Lung (tissue), 17 donors: ENCODE measurements at places on chromosomes 4 and X. TPM values are rescaled to one million over a fixed set of nuclear protein-coding genes. Genes with fewer than 3 reads are reported as not detected.

CABS1 gene
- not detected for polyA plus RNA-seq

FAM9B gene
- not detected for polyA plus RNA-seq

GPR78 gene
- 0.05 TPM for polyA plus RNA-seq

FRMD7 gene
- not detected for polyA plus RNA-seq

MAGEB10 gene
- not detected for polyA plus RNA-seq

SCLT1 gene
- polyA plus RNA-seq: 4.3 TPM

MAGEB1 gene
- polyA plus RNA-seq: not detected

SYN1 gene
- polyA plus RNA-seq: 4.5 TPM

SASH3 gene
- 13.5 TPM for polyA plus RNA-seq

XKRX gene
- polyA plus RNA-seq: 2.8 TPM

VCX3B gene
- not detected for polyA plus RNA-seq

GAGE13 gene
- polyA plus RNA-seq: not detected

TDO2 gene
- polyA plus RNA-seq: 5.6 TPM

SPANXA2 gene
- polyA plus RNA-seq: not detected

SPIN2A gene
- polyA plus RNA-seq: 0.63 TPM

TMEM187 gene
- polyA plus RNA-seq: 3.1 TPM
